ENCODE measurements at places on chromosomes 4 and X. TPM values are rescaled to one million over a fixed set of nuclear protein-coding genes. Genes with fewer than 3 reads are reported as not detected.
A peak's percentile ranks its signal among the peaks of the same experiment; 100 is the strongest.

GRCh38 chr4:75555294-75556164 is at the start of gene ODAPH:
Gene ODAPH, plus strand, starts transcription at chr4:75556066. Its CDS starts 17 bp downstream, at chr4:75556083.
- DNase-seq = no peak

DNA sequence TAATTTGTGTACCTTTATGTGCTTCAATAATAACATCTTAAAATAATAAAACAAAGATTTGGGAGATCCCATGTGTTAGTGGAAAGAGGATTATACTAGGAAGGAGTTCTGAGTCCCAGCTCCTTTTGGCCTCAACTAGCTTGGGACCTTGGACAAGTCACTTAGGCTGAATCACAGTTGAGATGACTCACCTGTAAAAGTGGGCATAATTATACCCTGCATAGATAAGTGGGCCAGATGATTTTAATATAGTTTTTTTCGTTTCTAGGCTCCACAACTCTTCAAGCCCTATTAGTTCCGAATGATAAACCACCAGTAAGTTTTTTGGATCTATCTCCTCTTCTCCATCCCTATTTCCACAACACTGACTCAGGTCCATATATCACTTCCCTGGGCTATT is 131.8 kb downstream of the ENOX2 start:
- DNase-seq = no peak

DNA sequence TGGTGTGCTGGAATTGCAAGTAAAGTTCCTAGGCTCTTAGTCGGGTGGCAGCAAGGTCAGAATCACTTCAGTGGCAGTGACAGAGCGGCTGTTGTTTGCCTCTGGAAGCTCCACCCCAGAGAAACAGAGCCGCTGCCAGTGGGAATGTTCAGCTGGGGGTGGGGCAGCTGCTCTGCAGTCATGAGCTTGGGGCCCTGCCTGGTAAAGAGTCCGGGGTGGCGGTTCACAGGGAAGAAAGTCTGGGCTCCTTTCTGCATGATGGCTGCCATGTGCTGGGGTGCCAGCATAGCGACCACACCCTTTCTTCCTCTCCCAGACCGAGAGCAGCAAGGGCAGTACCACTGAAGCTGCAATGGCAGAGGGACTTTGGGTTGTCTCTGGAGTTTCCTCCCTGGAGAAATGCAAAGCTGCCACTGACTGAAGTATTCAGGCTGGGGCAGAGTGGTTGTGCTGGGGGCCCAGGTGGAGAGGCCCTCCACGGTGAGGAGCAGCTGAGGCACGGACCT is 108.8 kb upstream of the CENPE start:
- DNase-seq = peak; percentile 35

- DNase-seq = peak; percentile 75
Observed at GRCh38 chrX:9196961-9197640, 163.2 kb upstream of the FAM9B start.

GRCh38 chr4:148434075-148434773 is 8.0 kb downstream of the NR3C2 start:
- no peak for DNase-seq

DNA sequence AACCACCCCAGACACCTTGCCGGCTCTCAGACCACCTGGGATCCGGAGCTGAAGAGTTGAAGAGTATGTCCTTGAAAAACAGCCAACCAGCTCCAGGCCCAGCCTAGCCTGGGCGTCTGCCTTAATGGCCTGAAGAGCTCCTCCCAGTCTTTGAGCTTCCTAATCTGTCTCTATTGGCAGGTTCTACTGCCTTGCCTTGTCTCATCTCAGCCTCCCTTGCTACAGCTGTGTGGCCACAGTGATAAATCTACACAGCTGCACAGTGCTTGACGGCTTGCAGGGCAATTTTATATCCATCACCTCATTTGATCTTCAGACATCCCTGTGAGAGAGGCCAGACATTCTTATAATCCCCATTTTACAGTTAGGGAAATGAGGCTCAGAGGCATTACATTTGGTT is 19.9 kb downstream of the AWAT2 start:
- DNase-seq = no peak

DNA sequence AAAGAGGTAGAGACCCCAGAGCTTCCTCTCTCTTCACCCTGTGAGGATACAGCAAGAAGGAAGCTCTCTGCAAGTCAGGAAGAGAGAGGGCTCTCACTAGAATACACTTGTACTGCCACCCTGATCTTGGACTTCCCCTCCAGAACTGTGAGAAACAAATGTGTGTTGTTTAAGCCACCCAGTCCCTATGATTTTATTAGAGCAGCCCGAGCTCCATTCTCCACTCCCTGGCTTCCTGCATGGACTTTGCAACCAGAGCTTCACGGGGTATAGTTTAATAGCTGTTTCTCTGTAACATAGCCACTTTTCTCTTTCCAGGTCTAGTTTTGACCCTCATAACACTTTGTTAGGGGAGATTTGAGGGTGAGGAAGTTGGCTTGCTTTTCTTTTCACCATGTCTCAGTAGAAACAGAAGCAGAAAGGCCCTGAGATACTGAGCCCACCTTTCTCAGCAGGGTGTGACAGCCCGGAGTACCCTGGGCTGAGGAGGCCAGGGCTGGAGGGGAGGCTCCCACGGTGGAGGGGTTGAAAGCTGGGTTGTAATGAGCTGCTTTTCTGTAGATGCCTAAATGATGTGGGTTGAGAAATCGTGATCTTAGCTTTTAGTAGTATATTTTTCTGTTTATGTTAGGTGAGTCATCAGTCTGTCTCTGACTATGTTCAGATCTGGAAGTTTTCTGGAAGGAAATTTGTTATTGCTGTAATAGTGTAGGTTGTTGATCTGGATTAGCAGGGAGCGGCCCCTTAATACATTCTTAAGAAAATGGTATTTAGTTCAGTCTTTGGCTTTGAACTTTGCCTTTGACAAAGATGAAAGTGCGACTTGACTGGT is 118.6 kb downstream of the PTTG2 start:
- no peak for DNase-seq

DNA sequence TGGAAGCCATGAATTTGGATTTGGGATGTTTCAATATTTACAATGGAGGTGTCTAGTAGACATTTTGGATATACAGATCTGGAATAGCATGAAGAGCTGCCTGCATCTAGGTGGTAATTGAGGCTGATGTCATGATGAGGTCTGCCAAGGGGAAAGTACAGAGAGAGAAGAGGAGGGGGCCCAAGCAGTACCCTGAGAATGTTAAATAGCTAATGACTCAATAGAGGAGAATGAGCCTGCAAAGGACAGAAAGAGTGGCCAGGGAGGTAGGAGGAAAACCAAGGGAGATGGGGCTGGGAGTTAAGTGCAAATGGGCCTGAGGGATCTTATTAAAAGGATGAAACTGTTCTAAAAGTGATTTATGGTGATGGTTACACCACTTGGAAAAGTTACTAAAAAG is 182.2 kb upstream of the KIT start:
- DNase-seq = no peak

- DNase-seq = no peak
Observed at GRCh38 chr4:187235456-187236170, 512.0 kb upstream of the FAT1 start.

- DNase-seq = no peak
Observed at GRCh38 chr4:116018831-116019230, 905.4 kb upstream of the NDST4 start.

GRCh38 chrX:10615931-10616774 is 4.2 kb downstream of the MID1 start:
- peak; percentile 57 for DNase-seq

Gene CENPVL1
- not detected for polyA plus RNA-seq

Gene OCIAD1
- polyA plus RNA-seq = 227 TPM

Gene P2RY4
- 0.38 TPM for polyA plus RNA-seq
